ENCODE measurements at places on chromosomes 7 and 10.

GRCh38 chr10:28661035-28661434 is 16.3 kb upstream of the BAMBI start:
- no peak for DNase-seq

GRCh38 chr10:97922022-97922758 is 72.5 kb downstream of the GOLGA7B start:
- no peak for DNase-seq

- no peak for DNase-seq
Observed at GRCh38 chr7:17983221-17984062, 43.1 kb upstream of the SNX13 start.

DNA sequence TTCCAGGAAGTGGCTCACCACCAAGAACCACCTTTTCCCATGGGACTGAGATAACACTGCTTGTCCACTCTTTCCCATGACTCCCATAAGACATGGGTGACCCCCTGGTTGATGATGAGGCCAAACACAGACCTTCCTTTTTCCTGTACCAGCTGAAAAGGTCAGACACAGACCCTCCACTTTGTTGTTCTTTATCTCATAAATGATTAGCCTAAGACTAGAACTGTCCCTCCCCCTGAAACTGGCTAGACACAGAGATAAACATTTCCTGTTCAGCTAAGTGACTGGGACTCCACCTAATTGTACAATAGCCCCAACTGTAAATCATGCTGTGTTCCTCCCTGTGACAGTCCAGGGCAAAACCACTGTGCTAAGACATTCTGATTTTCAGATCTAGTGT is 8.2 kb upstream of the NRG3 start:
- peak; percentile 18 for DNase-seq

GRCh38 chr10:79411546-79412495 is 33.6 kb downstream of the ZCCHC24 start:
- DNase-seq = no peak

GRCh38 chr7:26159243-26159642 is 7.2 kb downstream of the NFE2L3 start:
- no peak for DNase-seq

GRCh38 chr10:72291019-72291532 is 17.4 kb downstream of the DDIT4 start:
- DNase-seq = no peak

GRCh38 chr10:112201334-112201733 is 17.8 kb upstream of the GPAM start:
- no peak for DNase-seq

DNA sequence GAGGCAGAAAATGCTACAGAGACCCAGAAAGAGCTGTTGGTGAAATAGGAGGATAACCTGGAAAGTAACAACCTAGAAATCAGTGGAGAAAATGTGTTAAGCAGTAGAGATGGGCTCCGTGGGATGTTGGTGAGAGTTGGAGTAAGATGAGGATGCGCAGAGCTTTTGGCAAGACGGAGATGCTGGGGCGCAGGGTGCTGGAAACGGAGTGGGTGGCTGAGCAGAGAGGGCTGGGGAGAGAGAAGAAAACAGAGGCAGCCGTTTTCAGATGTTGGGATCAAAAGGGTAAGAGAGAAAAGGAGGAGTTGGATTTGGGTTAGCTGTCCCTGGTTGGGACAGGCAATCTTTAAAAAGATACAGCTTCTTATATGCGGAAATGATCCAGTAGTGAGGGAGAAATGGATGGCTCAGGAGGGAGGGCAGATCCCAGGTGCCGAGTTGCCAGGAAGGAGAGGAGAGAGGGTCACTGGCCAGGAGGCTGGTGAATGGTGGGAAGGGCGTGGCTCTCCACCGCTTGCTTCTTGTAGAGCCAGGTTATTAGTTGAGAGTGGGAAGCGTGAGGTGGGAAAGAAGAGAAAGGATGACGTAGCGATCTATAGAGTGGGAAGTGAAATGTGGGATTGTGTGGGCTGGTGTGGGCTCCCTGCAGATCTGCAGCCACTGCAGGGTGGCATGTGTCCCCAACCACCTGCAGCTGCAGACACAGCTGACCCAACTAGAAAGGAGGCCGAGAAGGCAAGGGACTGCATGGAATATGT is 182.2 kb upstream of the SVIL start:
- no peak for DNase-seq

GRCh38 chr7:25597946-25598345 is 369.7 kb upstream of the NPVF start:
- DNase-seq = no peak

GRCh38 chr10:15760681-15761080 is 41.0 kb upstream of the ITGA8 start:
- DNase-seq = no peak

DNA sequence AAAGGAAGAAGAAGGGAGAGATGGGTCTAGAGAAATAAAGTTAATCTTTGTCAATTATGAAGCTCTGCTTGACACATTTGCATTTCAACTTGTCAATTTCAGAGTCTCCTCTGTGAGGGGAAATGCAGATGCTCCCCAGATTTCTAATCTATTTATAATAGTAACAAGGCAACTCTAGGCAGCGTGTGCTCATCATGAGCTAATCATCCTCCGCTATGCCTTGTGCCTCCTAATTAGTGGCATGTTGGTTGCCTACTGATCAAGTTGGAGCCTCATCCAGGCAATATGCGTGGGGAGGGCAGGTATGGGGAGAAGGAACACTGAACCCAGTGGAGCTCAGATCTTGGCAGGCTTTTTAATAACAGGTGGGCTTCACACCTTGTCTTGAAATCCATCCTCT is 628.6 kb downstream of the SORCS3 start:
- no peak for DNase-seq

DNA sequence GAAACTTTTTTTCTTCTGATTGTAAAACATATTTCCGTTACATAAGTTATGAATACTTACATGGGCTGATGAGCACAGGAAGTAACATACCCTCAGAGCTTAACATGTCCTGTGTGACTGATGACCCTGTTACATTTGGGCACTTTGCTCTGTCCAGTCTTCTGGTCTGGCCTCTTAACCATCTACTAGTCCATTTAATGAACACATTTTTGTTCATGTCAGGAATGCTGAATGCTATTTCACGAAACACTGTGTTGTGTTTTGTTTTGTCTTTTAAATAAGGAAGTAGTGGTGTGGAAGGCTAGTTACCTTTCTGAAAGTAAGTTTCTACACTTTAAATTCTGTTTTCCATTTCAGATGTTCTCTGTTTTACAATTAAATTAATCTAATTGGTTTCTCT is 77.7 kb downstream of the RBM33 start:
- no peak for DNase-seq

DNA sequence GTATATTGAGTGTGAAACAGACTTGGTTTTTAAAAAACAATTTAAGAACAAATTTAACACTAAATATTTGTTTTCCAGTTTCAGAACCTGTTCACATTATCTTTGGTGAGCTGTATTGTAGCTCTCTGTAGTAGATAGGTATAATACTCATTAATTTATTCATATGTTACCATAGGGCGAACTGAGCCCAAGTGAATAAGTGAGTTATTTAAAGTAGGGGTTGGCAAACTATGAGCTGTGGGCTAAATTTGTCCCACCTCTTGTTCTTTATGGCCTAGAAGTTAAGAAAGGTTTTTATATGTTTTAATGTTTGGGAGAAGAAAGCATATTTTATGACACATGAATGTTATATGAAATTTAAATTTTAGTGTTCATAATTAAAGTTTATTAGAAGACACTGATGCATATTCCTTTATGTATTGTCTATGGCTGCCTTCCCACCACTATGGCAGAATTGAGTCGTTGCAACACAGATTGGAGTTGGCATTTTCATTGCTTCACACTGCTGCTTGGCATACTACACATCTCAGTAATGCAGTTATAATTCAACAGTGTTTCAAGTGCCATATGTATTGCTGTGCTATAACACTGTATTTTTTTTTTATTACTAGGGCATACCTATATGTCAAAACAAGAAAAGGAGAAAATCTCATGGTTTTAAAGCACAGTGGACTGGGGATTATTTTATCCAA is 146.5 kb downstream of the ADK start:
- DNase-seq = no peak

GRCh38 chr7:26951407-26951950 is 87.1 kb upstream of the SKAP2 start:
- no peak for DNase-seq

GRCh38 chr7:131686833-131687232 is 130.4 kb upstream of the PODXL start:
- no peak for DNase-seq

DNA sequence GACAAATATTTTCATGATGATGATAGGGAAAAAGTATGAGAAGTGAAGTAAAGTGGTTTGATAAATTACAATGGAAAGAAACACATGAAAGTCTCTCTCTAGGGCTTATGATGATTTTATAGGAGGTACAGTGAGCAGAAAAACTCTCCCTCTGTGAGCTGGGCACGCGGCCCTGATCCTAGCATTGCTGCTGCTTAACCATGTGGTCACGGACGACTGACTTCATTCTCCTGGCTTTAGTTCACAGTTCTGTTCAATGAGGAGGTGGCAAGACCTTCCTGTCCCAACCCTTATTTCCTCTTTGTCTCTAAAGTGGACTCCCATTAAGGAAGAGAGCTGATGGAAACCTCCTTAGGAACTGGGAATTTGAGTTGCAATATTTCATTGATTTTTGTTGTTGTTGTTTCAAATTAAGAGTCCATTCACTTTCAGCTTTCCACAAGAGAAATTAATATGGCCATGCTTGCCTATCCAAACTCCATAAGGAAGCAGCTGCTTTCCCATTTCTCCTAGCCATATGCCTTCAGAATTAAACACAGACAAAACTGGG is 8.2 kb upstream of the PON3 start:
- DNase-seq = no peak

GRCh38 chr7:47520406-47520805 is 61.5 kb downstream of the TNS3 start:
- DNase-seq = peak; percentile 66

DNA sequence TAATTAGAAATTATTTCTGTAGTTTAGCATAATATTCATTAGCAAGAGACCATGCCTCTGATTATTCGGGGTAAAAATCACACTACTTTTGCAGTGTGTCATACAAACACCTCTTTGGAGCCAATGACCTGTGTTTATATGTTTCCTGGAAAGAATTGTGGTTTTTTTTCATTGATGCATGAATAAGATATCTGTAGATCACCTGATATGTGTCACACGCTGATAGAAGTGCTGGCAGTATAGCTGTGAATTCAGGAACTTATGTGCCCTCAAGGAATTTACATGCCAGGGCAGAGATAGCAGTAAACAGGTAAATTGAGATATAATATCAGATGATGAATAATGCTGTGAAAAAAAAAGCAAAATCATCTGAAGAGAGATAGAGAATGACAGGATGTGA is 118.2 kb downstream of the VPS50 start:
- DNase-seq = no peak

- DNase-seq = no peak
Observed at GRCh38 chr10:11835704-11836103, 12.5 kb downstream of the PROSER2 start.

- no peak for DNase-seq
Observed at GRCh38 chr10:58570979-58571378, 58.3 kb downstream of the BICC1 start.

DNA sequence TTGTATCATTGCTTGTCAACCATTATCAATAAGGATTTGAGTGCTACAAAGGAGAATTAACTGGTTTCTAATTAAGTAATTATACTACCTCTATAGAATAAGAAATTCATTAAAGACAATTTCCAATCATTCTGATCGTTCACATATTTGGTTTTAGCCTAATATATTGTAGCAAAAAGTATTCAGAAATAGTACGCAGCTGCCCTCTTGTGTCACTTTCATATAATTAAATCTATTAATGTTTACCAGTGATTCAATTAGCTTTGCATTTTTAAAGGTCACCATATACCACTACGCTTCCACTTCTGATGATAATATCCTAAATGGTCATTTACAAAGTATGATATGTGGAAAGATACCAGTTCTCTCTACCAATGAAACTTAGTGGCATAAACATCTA is 128.3 kb downstream of the NEBL start:
- no peak for DNase-seq

- peak; percentile 82 for DNase-seq
Observed at GRCh38 chr7:157010588-157011332, at the start of gene MNX1. Gene MNX1 (minus strand): TSS chr7:157010663. CDS start chr7:157010350, 313 bp downstream.

DNA sequence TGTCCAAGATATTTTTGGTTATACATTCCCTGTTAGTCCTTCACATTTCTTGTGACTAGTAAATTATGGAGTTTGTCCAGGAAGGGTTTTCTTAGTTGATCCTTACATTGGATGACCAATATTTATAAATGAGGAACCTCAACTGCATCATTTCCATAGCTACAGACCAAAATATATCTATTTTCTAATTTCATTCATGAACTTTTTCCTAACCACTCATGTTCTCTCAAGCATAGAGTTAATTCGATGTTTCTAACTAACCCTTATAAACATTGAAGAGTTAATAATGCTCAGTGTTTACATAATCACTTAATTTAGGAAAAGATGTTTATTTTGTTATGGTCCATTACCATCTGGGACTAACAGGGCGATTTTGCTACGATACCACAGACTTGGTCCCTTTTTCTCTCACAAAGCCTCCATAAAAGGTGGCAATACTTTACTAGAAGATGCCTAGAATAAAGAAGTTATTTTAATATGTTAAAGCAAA is 591.0 kb downstream of the MAGI2 start:
- DNase-seq = peak; percentile 18

DNA sequence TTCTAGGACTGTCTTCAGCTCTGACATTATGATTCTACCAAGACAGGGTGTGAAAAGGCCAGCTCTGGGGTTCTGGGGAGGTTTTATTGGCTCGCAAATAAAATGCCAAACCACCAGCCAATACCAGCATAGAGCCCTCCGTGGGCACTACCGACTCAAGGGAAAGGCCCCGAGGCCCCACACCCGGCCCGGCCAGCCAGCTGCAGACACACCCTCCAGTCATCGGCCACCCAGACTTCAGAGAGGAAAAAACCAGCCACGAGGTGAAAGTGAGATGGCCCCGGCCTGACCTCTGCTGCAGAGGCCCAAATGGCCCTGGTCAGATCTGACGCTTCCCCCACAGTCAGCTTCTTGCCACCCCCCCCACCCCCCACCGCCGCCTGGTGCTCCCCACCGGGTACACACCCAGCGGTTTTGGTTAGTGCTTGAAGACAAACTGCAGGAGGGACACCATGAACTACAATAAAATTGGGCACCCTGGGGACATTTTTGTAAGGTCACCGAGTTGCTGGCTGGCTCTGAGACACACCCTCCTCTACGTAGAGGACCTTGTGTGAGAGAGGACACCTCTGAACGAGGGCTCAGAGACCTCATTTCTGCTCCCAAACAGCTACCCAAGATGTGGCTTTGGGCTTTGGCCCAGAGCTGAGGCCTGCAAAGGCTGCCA is 79.9 kb downstream of the PRKAG2 start:
- DNase-seq = no peak

- no peak for DNase-seq
Observed at GRCh38 chr10:4230036-4230435, 445.0 kb upstream of the KLF6 start.

GRCh38 chr10:105579112-105579511 is 938.0 kb downstream of the SORCS3 start:
- no peak for DNase-seq

GRCh38 chr10:126536148-126536547 is 134.3 kb downstream of the C10orf90 start:
- DNase-seq = peak; percentile 58

DNA sequence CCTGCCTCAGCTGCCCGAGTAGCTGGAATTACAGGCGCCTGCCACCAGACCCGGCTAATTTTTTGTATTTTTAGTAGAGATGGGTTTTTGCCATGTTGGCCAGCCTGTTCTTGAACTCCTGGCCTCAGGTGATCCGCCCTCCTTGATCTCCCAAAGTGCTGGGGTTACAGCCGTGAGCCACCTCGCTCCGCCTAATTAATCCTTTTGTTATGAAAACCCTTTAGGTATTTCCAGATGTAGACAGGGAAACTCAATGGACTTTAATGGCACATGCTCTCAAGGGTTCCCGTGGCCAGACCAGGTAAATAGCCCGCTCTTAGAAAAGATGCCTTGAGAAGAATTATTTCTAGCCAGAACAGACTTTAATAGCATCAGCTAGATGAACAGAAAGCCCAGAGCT is 19.7 kb upstream of the EXOC4 start:
- no peak for DNase-seq

Measured in kidney (tissue), 22 donors.